Amygdala (tissue), 56 donors: ENCODE measurements at places on chromosomes 1 and 21.

GRCh38 chr1:113875714-113876113, 4.2 kb upstream of the PTPN22 start:
- DNase-seq: no peak

- no peak for DNase-seq
Measured at GRCh38 chr1:202349206-202349928, 868 bp downstream of the PPP1R12B start.

DNA sequence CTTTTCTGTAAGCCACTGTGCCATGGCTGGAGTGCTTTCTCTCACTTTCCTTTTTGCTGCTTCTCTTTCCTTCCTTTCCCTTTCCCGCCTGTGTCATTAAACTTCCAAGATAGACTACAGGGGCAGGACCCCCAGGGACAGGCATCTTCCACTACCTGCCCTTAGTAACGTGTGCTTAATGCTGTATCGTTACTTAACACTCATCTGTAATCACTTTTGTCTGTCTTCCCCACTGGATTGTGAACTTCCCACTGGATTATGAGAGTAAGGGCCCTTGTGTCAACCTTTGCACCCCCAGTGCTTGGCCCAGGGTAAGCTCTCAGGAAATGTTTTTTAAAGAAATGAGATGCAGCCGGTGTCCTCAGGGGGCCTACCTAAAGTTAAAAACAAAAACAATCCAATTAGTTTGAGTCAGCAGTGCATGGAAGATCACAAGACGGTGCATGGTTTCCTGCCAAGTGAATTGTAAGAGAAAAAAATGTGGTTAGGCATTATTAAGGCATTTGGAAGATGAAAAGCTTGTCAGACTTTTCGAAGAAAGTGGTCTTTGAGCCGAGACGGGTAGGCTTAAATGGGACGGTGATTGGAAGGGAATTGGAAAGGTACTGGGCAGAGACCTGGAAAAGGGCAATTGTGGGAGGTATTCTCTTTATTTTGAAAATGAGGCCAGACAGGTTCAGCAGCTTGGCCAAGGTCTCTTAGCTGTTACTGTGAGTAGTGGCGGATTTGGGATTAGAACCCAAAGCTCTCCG, 958 bp downstream of the LYPLAL1 start:
- DNase-seq: no peak

DNA sequence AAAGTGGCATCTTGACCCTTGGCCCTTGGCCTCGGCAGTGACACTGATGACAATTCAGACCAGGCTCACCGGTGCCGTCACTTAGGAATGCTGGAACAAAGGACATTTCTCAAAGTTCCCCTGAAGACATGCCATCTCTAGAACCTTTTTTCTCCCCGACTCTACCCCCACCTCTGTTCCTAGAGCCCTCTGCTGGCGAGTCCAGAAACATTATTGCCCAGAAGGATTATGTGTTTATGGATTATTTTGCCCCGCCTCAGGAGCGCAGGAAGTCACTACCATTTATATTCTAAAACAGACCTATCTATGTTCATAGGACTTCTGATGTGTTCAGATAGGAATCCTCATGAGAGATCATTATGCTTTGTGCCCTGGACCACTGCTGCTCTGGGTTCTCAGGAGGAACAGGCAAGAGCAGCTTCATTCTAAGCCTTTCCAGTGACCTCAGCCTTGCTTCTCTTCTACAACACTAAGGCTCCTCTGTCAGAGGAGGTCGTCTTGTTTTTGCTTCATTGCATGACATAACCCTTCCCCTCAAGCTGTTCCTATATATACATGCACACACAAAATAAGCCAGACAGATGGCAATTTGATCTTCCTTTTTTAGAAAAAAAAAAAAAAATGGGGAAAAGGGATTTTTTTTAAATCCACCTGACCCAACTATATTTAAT, 12.4 kb upstream of the SHISA4 start:
- DNase-seq: no peak

DNA sequence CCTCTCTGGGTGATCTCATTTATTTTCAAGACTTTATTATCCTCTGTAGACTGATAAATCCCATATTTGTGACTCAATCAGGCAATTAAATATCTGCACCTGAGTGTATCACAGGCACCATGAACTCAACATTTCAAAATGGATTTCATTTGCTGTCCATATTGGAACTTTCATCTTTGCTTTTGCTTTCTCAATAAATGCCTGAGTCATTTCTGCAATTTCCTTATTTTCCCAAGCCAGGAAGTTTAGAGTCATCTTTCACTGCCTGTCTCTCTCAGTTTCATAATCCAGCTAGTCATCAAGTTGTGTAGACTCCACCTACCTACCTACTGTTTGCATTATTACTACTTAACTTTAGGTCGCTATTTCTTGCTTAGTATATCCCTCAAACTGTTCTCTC, 540.9 kb downstream of the LMO4 start:
- DNase-seq: no peak

- DNase-seq: no peak
Measured at GRCh38 chr1:94843846-94844245, 23.7 kb downstream of the SLC44A3 start.

DNA sequence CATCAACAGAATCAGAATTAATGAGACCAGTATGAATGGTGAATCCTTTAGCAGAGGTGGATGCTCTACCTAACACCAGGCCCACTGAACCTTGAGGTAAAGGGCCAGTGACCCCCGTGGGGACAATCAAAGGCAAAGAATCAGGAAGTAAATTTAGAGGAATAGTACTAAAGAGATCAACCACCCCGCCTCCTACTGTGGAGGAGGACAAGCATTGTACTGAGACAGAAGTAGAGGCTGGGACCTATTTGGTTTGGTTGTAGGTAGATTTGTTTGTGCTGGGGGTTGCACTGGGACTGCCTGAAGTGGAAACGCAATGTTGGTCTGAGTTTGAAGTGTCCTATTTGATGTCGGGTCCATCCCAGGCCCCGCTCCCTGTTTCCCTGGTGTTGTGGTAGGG, 9.5 kb downstream of the CD48 start:
- no peak for DNase-seq

GRCh38 chr1:43536864-43537358, 6.2 kb downstream of the PTPRF start:
- no peak for DNase-seq

DNA sequence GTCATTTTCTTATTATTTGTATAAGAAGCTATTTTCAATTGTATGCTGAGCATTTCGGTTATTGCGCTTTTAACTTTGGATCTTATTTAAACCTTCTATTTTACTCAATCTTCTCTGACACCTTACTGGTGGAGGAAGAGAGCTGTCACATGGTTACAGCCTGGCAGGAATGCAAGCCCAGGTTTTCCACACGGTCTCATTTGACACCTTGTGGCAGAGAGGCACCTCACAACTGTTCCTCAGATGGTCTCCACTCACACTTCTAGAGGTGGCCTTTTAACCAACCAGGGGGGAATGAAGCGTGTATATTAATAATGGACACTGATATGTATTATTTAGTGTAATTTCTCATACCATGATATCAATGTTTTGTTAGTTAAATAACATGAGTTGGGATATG, 9.6 kb downstream of the OR2T33 start:
- no peak for DNase-seq

DNA sequence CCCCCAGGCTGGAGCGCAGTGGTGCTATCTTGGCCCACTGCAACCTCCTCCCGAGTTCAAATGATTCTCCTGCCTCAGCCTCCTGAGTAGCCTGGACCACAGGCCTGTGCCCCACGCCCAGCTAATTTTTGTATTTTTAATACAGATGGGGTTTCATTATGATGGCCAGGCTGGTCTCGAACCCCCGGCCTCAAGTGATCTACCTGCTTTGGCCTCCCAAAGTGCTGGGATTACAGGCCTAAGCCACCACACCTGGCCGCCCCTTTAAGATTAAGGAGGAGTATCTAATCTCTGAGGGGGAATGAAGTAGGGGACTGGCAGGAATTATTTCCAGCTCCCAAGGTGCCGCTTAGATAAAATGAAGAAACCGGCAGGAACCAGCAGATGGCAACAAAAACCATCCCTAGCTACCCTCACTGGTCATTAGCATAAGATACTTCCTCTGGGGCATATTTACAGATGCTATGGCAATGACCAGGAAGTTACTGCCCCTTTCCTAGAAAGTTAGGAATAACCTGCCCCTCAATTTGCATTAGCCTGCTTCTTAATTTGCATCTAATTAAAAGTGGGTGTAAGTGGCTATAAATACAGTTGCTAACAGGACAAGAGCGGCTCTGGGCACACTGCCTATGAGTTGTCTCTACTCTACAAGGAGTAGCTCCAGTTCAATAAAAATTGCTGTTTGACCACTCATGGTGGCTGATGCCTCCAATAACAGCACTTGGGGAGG, 7.1 kb upstream of the NSUN4 start:
- DNase-seq: no peak

DNA sequence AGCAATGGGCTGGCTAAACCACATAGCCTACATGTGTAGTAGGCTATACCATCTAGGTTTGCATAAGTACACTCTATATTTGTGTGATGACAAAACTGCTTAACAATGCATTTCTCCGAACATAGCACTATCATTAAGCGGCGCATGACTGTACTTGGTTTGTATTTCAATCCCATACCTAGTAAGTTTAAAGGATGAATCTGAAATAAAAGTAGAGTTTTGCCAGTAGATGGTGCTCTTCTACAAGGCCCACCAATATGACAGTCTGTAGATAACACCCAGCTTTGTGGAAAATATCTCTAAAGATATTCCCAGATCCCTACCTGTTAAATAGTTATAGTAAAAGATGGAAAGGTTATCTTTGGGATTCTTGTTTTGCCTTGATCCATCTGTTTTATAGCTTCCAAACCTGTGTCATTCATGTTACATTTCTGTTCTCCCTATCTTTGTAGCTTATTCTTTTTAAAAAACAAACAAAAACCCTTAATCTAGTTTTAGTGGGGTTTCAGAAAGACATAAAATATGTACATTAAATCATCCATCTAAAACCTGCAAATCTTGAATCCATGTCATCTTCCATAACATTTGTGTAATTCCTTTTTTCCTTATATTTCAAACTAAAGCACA, 33.9 kb upstream of the ASPM start:
- DNase-seq: no peak

- no peak for DNase-seq
Measured at GRCh38 chr1:74005533-74005932, 192.4 kb downstream of the LRRIQ3 start.

DNA sequence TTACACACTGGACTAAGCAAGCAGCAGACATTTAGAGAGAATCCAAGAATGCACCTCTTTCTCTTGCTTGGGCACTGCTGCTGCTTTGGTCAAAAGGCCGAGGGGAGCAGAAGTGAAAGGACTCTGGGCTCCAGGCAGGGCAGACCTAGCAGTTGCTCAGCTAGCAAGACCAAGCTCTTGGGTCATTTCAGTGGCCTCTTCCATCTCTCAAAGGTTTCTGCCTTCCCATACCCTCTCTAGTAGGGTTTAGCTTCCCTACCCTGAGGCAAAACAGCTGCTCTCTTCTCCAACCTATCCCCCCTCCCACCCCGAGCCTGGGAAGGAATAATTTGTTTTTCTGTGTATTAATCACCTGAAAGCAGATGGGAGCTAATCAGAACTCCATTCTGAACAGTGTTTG, 25.8 kb downstream of the TFAP2E start:
- no peak for DNase-seq

DNA sequence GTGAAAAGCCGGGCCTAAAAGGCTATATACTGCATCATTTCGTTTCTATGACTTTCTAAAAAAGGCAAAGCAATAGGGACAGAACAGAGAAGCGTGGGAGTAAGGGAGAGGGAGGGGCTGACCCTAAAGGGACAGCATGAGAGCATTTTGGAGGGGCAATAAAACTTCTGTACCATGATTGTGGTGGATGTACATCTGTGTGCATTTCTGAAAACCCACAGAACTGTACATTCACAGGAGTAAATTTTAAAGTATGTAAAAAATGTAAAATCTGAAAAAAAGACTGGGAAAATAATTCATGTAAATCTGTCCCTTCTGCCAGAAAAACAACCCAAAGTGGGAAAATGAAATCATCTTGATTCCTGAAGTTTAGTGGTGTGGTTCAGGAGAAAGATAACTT, 235.4 kb downstream of the CENPF start:
- no peak for DNase-seq

DNA sequence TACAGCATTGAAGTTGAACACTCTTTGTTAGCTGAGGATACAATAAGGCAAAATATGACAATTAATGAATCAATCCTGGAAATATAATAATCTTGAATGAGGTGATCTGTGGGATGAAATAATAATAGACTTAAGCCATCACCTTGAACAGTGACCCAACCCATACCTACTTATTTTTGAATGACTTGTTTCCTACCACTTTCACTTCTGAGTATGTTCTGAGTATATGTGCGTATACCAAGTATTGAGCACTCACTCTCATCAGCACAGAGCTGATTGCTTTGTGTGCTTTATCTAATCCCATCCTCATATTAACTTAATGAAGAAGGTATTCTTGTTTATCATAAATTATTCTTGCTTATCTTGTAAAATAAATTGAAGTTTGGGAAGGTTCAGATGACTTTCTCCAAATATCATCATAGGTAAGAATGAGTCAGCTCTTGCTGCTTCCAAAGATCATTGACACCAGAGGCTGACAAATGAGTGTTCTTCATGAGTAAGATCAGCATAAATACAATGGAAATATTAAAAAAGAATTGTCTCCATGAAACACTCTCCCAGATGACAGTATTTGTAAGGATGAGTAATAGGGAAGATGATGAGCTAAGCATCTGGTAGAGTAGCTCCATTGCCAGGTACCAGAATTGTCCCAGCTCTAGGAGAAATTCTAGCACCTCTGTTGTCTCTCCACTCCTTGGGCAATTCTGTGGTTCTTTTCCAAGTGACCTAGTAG, 198.1 kb upstream of the KIAA0040 start:
- DNase-seq: no peak

- DNase-seq: no peak
Measured at GRCh38 chr1:53725238-53725689, 13.7 kb downstream of the GLIS1 start.

- DNase-seq: no peak
Measured at GRCh38 chr1:15220024-15220392, 27.0 kb upstream of the FHAD1 start.

- no peak for DNase-seq
Measured at GRCh38 chr1:116310180-116310579, 62.9 kb upstream of the ATP1A1 start.

DNA sequence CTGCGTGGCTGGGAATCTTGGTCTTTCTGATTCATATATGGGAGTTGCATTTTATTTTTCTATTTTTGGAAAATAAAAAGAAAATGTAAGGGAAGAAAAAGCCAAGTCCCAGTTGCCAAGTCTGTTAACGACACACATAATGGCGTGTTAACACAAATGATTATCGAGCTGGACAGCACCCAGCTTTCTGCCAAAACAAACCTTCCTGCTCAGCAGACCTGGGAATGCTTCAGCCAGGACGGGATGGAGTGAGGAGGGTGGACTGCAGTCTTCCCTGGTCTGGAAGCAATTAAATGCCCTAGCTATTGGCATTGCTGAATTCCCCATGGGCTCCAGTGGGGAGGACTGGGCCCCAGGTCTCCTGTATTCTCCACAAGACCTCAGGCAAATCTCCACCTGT, 184.2 kb upstream of the USP24 start:
- DNase-seq: no peak
